ENCODE measurements at places on chromosomes 16 and 17.

DNA sequence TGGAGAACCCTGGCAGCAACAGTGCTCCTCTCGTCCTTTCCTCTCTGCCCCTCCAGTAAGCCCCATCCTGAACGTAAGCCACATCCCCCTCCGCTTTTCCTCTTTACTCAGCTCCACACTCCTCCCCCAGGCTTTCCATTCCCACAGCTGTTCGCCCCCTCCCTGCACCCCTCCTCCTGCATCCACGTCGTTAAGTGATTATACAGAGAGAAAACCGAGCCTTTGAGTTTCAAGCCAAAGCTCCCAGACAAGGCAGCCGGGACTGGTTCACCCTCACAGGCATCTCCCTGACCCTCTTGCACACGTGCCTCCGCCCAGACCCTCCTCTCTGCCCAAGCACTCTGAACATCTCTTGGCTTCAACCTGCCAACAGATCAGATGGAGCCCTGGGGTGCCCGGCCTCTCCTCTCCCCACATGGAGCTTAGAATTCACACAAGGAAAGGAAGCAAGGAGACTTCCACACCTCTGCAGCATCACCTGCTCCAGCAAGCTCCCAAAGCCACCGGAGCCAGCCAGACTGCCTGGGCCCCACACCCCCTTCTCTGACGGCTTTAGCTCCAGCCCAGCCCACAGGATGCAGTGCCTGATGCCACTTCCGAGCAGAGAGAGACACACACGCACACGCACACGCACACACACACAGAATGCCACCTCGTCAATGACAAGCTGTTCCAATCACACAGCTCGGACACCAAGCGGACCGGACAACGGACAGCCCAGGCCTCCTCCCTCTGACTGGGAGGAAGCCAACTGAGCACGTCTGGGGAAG lies 99.9 kb upstream of the CCL2 start:
- no peak for DNase-seq

- DNase-seq: peak; percentile 53
Observed at GRCh38 chr17:76793775-76794174, 55.9 kb downstream of the MFSD11 start.

DNA sequence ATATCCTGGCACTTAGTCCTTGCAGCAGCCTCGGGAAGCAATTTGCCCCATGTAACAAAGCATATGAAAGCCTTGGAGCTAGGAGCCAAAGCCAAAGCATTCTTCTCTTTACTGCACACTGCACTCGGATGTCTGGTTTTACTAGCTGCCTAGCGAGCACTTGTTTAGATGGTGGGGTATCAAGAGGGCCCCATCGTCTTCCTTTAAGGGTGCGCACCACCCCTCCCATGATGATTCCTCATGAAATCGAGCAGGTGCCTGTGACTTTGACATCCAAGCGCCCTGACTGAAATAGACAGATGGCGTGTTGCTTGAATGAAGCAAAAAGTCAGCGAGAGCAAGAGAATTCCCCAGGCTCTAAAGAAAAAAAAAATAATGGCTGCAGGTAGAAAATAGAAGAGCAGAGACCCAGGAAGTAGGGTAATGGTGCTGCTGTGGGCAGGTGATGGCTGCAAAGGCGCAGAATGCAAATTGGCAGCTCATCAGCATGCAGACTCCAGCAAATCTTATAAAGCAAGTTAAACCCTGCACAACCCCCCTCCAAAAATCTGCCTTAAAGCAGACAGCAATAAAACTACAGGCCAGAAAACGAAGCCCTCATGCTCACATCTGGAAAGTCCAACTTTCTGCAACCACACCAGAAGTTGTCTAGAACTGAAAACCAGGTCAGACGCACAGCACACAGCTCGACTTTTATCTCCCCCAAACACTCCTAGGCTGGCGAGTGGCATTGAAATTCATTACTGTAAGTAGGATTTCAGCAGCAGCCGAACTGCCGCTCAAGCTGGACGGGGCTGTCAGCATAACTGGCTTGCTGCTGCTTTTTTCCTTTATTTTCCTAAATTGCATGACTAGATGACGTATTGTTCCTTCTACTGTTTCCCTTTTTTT lies 384.3 kb downstream of the RBFOX1 start:
- no peak for DNase-seq

GRCh38 chr16:71630808-71631207 lies 4.8 kb downstream of the MARVELD3 start:
- DNase-seq: no peak

DNA sequence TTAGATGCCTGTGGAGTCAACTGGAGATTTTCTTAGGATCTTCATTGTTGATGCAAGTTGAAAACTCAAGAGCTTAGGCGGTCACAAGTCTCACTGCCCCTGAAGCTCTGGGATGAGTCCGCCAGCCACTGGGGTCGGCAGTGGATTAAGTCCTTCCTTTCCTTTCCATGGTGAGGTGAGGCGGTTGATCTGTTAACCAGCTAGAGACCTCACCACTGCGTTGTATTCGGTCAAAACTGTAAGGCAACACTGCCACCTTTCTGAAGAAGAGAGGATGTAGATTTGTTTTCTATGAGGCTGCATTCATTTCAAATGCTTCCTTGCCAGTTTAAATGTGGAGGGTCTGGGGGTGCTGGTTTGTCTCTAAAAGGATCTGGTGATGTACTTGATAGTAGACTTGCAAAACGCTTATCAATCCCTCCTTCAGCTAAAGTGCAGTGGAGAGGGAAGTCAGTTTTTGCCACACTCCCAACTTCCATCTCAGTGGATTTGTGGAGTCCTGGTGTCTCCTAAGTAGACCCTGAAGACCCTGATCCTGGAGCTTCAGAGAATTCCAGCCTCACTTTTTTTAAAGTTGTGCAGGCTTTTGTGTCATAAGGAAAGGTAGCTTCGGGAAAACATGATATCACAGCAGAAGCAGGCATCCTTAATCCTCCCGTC lies 1.7 kb downstream of the MYOCD start:
- peak; percentile 76 for DNase-seq

- DNase-seq: no peak
Observed at GRCh38 chr16:10210944-10211343, 28.7 kb upstream of the GRIN2A start.

- no peak for DNase-seq
Observed at GRCh38 chr17:18038149-18038850, 668 bp downstream of the ATPAF2 start.

DNA sequence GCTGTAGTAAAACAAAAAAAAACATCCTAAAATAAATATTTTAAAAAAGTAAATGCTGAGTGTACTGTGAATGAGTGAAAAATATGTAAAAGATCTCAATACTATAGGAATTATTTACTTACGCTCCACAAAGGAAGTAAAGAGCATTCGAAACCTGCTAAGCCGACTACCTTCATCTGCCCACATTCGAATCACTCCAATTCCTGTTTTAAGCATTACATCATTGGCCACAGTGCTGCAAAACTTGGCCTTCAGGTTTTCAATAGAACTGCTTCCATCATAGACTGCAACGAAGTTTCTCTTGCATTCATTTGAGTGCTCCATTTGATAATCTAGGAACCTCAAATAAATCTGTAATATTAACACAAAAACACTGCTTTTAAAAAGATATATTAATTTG lies 34.4 kb downstream of the NETO2 start:
- no peak for DNase-seq

GRCh38 chr16:28845293-28845692 lies 855 bp downstream of the TUFM start:
- peak; percentile 66 for DNase-seq

Data from choroid plexus epithelial cell (primary cell).